ENCODE measurements at places on chromosomes 2 and 18.

- no peak for DNase-seq
Measured at GRCh38 chr2:47271054-47272000, 116.2 kb upstream of the STPG4 start.

- DNase-seq: no peak
Measured at GRCh38 chr2:20054931-20055330, 3.5 kb upstream of the LAPTM4A start.

DNA sequence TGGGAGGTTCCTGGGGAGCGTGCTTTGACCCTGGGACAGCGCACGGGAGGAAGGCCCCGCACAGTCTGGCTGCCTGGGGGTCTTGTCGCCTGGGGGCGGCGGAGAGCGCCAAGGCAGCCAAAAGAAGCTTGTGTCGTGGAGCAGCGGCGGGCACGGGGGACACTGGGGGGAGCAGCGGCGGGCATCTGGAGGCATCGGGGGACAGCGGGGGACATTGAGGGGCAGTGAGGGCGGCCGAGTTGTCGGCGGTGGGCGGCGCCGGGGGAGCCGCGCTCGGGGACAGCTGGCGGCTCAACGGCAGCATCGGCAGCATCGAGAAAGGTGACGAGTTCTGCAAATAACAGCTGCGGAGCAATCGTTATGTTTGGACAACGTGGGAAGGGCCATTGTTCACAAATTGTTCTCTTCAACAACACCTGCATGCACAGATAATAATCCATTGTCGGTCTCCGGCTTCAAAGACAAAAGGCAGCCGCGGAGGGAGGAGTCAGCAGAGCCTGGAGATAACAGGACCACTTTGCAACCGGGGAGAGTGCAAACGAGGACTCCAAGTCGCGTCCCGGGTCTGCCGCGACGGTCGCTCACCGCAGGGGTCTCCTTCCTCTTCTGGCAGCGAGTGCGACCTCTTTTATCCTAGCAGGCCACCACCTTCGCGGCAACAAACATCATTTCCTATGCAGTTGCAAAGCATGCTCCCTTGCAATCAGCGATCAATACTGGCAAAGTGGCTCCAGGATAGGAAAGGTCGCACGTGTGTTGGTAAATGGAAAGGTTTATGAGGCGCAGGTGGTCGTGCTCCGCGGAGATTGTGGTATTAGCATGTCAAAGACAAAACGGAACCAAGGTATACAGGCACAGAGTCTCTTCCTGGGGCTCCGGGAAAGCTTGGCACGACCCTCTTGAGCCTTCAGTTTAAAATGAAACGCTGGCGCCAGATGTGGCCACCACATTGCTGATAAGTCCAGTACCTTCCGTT lies 132.3 kb upstream of the DLX2 start:
- no peak for DNase-seq

DNA sequence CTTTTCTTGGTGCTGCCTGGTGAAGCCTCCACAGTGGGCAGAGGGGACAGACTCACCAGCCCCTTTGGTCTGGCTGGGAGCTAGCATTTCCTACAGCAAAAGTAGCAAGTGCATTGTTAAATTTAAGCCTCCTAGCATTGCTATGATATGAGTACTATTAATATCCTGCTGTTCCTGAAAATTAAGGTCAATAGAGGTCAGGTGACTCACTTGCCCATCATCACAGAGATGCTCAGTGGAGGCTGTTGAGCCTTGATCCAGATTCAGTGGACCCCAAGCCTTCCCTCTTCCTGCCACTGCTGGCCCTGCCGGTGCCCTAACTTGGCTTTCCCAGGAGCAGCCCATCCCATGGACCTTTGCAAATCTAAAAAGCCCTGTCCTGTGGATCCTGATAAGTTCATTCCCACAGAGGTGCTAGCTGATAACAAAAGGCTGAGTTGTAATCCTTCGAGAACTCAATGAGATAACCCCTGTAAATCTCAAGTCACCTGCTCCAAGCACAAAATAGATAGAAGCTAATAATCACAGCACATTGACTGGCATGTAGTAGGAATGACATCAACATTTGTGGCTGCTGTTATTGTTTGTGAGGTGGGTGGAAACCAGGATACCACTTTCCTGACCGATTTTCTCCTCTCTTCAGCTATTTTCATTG lies 84.4 kb downstream of the THNSL2 start:
- DNase-seq: no peak

All from fibroblast of skin of back (primary cell).